ENCODE measurements at places on chromosomes 1 and 21.

DNA sequence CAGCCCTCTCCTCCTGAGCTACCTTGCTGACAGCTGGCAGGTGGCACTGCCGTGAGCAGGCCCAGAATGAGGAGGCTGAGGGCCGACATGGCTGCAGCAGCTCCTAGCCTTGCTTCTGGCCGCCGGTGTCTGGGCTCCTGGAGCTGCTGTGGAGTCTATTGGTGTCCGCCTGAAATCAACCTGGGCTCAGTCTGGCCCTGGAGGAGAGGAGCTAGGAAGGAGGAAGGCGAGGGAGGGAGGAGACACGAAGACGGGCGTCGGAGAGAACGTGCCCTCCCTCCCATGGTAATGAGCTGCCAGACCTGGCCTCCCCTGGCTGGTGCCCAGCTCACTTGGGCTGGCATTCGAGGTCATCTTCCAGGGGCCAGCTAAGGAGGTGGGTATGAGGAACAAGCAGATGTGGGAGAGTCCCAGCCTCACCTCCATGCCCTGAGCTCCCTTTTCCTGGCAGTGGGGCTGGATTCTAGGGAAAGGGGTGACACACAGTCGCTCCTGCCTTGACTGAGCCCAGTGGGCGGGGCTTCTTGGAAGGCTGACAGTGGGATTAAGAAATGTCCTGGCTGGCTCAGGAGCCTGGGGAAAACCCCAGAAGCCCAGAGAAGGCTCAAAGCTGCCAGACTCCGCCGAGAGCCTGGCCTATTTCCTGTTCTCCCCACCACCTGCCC is at the start of gene PDZK1IP1:
Gene PDZK1IP1 (minus strand): TSS at position 193 of the 665 bp plus-strand sequence. CDS start 104 bp downstream, at position 89.
- DNase-seq, result peak; percentile 70

DNA sequence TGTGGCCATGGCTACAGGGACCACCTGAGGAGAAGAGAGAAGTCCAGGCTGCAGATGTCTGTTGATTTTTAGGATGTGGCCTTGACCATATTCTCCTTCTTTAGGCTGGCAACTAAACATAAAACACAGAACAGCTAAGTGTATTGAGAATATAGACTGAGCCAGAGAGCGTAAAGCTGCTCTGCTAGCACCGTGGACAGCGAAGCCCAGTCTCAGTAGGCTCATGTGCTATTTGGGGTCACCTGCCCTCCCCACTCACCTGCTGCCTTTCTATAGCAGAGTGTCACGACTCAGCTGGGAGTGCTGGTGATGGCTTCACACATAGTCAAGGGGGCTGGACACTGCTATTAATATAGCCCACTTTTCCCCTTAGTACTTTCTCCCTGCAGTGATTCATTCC is 278.5 kb downstream of the KCNH1 start:
- no peak for DNase-seq

DNA sequence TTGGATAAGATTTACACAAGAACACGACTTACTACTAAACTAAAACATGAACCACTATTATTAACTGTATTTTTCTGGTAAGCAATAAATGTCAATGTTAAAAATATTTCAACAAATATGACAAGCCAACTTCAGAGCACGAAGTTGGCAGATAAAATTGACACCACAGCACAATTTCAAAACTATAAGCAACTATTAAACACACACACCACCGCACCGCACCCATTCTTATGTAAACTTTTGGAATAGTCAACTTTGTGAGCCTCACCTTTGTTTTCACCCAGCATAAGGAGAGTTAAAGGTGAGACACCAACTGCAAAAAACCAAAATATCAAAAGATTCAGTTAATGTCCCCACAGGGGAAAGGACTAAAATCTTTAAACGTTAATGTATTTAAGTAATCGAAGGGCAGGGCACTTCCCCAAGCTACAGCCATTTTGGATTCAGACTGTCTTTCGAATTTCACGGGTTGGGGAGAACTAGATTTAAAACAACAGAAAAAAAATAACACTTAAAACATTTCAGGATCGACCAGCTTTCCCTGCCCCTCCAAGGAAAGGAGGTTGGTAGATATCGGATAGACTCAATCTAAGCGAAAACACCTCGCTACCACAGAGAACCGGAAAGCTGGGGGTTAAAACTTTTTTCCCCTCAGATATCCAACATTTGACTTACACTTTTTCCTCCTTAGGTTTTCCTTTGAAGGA is 872 bp downstream of the GPBP1L1 start:
- DNase-seq, result no peak

GRCh38 chr21:36723371-36723881 is 24.5 kb downstream of the SIM2 start:
- DNase-seq, result no peak

- DNase-seq, result no peak
Measured at GRCh38 chr1:31981456-31981839, 32.2 kb upstream of the KHDRBS1 start.

GRCh38 chr1:24905979-24906720 is 23.9 kb downstream of the RUNX3 start:
- no peak for DNase-seq

- peak; percentile 19 for DNase-seq
Measured at GRCh38 chr1:228646717-228647522, 88.4 kb upstream of the RHOU start.

DNA sequence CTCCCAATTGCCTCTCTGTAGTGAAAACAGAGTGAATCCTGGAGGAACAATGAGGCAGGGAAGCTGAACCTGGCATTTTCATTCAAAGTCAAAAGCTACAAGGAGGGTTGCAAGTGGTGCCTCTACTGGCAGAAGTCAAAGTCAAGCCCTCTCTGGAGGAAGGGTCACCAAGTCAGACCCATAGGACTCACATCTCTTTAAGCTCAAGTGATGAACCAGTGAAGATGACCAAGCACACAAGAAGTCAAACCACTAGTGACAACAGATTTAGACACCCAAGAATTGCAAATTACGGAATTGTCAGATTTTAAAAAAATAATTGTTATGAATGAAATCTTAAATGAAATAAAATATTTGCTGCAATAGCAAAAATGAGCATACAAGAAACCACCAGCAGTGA is 81.1 kb upstream of the ATP1B1 start:
- DNase-seq, result no peak

- DNase-seq, result no peak
Measured at GRCh38 chr21:16258844-16259611, 529.2 kb downstream of the USP25 start.

Data from fibroblast of lung (primary cell).